Activated CD4-positive, alpha-beta memory T cell treated with anti-CD3 and anti-CD28 coated beads for 36 hours (primary cell): ENCODE measurements at places on chromosomes 4 and X.

DNA sequence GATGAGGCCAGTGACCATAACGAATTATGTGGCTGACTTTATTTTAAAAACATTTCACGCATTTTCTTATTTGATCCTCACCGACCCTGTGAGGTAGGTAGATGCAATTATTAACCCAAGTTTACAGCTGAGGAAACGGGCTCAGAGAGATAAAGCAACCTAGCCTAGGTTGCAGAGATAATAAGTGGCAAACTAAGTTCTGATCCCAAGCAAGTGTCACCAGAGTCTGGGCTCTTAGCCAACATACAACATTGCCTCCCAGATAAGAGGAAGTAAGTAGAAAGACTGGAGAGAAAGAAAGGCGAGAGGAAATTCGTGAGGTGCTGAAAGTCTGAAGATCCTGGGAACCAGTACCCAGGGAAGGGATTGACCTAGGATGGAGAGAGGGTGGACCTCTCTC, 77.4 kb upstream of the GPR50 start:
- no peak for DNase-seq

DNA sequence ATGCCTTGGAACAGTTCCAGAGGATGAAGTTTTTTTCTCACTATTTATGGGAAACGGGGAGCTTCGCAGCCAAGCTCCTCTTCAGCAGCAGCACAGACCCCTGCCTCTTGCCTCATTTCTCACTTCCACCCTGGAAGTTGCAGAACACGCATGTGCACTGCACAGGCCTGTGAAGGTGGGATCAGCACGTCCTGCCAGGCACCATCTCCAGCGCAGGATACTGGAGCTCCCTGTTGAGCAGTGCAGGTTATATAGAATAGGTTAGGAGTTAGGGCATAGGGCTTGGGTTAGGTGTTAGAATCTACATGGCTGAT, 110.1 kb upstream of the CENPE start:
- DNase-seq, result no peak

DNA sequence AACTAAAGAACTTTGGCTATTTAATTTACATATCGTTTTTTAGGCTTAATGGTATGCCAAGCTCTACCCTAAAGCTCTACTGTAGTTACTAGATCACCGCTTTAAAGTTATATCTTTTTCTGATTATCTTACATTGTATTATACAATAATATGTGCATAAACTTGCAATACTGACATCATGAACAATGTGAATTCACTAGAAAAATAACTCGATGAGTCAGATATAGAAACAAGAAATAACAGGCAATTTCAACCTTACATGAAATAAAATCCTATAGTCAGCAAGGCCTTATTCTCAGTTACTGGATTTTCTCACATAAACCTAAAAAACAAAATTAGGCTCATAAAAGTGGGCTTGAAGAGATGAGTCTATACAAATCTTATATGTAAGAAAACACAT, 32.5 kb downstream of the PDGFC start:
- no peak for DNase-seq

DNA sequence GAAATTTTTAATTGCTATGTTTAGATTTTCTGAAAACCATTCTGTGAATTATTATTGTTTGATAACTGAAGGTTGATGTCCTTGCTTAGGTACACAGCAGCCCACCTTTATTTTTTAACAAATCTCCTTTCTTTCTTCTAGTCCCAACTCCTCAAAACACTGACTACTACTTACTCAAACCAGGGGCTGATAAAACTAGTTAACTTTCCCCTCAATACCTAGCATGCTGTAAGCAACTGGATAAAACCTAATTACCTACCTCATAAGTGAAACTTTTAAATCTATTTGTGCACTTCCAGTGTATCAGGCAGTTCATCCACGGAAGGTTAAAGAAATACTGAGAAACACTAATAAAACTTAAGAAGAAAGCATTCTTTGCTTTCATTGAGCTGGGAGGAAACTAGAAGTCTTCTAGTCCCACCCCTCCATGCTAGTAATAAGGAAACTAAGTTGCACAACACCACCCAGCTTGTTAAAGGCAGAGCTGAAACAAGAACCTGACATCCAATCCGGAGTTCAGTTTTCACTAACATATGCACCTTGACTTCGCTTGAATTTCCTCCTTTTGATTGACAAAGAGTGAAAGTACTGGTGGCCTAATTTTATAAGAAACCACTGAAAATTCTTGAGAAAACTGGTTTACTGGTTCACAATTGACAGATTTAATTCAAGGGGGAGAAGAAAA, 180.2 kb upstream of the TET2 start:
- peak; percentile 47 for DNase-seq

GRCh38 chrX:114344756-114345349, 239.0 kb upstream of the HTR2C start:
- no peak for DNase-seq

- DNase-seq, result no peak
Measured at GRCh38 chrX:41789374-41789773, 65.4 kb downstream of the GPR82 start.

DNA sequence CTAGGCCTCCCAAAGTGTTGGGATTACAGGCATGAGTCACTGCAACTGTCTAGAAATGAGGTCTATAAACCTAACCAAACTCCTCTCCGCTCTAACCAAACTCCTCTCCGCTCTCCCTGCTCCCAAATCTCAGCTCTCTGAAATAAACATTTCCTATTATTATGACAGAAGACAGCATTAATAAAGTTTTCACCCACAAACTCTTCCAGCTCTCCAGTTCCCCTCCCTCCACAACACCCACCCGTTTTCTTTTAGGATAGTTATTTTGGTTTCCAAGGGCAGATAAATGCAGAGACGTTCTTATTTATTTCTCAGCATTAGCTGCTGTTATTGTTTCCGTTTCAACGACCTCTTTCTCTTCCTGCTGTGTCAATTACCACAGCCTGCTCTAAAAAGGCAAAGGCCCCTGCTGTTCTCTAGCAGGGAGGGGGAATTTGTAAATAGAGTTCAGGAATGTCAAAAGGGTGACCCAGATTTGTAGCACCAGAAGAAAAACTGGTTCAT, 13.3 kb upstream of the SCD5 start:
- DNase-seq, result no peak

DNA sequence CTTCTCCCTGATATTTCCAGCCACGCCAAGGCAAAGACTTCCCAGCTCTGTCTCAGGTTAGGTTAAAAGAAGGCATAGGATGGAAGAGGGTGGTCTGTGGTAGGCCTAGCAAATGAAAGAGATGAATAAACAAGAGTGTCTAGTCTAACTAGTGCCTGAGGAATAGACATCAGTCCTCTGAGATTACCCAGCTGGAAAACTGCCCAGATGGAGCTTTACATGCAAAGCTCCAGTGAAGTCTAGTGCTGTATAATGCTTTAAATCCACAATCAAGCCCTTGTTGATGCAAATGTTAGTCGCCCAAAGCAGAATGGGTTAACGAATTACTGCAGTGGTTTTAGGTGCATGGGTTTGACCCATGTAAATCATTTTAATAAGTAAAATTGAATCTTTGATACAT, 24.8 kb upstream of the GUCY1B1 start:
- no peak for DNase-seq

- DNase-seq, result no peak
Measured at GRCh38 chr4:10534820-10535219, 77.6 kb upstream of the ZNF518B start.

DNA sequence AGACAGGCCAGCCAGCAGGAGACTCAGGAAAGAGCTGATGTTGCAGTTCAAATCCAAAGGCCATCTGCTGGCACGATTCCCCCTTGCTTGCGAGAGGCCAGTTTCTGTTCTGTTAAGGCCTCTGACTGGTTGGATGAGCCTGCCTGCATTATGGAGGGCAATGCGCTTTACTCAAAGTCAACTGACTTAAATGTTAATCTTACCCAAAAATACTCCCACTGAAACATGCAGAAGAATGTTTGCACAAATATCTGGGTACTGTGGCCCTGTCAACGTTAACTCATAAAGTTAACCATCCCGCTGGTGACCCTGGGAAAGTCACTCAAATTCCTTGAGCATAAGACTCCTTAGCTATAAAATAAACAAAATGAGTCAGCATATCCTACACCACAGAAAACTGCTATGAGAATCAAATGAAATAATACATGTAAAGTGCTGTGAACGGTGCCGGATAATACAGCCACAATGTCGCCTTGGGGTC, 326.4 kb downstream of the EVC2 start:
- DNase-seq, result no peak

GRCh38 chrX:29691044-29691443, 524.3 kb upstream of the MAGEB2 start:
- no peak for DNase-seq

DNA sequence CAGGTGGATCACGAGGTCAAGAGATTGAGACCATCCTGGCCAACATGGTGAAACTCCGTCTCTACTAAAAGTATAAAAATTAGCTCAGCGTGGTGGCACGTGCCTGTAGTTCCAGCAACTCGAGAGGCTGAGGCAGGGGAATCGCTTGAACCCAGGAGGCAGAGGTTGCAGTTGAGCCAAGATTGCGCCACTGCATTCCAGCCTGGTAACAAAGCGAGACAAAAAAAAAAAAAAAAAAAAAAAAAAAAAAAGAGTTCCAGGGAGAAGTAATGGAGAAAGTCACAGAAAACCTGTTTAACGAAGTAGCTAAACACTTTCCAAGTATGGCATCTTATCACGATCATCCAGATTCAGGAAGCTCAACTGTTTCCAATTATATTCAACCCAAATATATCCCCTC, 10.9 kb downstream of the KLHL4 start:
- DNase-seq, result no peak

- no peak for DNase-seq
Measured at GRCh38 chr4:61995717-61996340, 795.7 kb downstream of the ADGRL3 start.

DNA sequence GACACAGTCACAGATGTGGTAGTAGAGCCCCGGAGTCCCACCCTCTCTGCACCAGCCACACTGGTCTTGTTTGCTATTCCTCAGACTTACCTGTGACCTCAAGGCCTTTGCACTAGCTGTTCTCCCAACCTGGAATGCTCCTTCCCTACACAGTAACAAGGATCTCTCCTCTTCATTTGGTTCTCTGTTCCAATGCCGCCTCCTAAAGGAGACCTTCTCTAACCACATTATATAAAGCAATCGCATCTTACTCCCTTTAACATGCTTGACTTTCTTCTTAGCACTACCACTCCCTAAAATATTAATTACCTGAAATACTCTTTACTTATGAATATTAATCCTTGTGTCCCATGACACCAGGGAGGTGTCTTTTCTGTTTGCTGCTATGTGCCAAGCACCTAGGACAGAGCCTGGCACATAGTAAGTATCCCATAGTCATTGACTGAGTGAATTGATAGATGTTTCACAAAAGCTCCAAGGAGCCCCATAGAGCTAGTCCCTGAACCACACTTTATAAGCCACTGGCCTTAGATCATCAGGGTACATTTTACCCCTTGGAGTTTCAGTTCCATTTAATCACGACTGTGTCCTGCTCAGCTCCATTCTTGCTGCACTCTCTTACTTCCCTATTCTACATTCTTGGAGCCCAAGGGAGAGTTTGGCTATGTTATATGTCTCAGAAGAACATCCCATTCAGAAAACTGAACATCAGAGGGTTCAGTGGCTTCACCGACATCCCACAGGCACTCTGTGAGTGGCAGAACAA, 312.7 kb downstream of the RAB28 start:
- DNase-seq, result no peak

DNA sequence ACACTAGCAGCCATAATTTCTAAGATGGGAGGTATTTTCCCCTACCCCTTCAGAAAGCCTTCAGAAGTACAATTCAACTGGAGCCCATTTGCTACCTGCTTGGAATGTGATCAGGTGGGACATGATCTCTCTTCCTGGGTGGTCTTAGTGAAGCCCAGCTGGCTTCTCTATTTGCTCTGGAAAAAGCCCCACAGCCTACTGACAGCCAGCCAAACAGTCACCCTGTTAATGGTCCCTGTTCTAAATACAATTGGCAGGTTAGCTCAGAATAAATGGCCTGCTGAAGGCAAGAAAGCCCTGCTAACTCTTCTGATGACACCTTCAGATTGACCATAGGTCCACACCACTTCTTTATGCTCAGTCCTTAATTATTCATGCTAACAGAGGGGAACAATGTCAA, 39.9 kb downstream of the HS6ST2 start:
- no peak for DNase-seq

GRCh38 chr4:156252358-156252921, 298.8 kb upstream of the CTSO start:
- DNase-seq, result no peak

- DNase-seq, result no peak
Measured at GRCh38 chrX:95145848-95146490, 1472.0 kb downstream of the FAM133A start.

DNA sequence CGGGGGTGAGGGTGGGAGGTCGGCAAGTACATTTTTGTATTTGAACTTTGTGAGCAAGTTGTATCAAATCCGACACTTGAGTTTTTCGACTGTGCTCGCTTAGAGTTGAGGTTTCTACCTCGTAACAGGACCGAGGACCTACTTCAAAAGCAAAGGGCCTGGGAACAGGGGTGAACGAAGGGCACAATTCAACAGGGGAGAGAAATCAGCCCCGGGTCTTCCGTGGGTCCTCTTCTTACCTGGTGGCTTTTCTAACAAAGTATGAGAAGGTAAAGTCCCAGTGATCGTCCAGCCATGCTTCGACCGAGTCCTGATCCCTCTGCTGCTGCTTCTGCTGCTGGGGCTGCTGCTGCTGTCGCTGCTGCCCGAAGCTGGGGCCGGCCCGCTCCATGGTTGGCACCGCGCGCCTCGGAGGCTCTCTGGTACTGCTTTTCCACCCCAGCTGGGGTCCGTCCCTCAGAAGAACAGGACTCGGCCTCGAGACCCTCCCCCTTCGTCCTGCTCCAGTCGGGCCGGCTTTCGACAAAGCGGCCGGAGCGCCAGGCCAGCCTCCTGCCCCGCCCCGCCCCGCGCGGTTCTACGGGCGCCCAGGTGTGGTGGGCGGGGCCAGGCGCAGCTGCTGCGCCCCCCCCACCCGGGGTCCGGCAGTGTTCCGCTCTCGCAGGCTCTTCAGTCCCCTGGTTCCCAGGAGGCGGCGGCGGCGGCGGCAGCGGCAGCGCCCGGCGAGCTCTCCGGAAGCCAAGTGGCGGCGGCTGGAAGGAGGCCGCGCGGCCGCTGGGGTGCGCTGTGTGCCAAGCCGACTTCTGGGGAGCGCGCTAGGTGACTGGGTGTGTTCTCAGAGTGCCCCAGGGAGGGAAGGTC, at the start of gene PDE5A:
Gene PDE5A (minus strand): TSS at position 524 of the 861 bp plus-strand sequence. CDS start 133 bp downstream, at position 391.
- DNase-seq, result peak; percentile 85

DNA sequence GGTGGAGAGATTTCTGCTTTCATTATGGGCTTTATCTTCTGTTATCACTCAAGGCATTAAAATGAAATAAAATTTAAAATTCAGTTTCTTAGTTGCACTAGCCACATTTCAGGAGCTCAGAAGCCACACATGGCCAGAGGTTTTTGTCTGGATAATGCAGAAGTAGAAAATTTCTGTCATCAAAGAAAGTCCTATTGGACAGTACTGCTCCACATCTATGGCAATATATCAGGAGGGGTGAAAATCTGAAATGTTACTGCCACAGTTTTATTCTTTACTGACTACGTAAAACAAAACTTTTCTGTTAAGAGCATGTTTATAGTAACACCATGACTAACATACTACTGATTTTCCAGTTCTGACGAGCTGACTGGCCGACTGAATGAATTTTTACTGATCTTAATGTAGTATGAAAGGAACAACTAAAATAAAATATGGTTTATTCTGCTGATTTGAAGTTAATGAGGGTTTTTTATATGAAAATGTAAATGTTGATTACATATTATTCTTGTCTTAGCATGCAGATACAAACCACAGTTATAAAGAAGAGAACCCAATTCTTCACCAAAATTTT, 264.0 kb upstream of the HAND2 start:
- no peak for DNase-seq

- no peak for DNase-seq
Measured at GRCh38 chr4:5361968-5362367, 310.7 kb downstream of the STK32B start.
